ENCODE measurements at places on chromosomes 2 and 18.

DNA sequence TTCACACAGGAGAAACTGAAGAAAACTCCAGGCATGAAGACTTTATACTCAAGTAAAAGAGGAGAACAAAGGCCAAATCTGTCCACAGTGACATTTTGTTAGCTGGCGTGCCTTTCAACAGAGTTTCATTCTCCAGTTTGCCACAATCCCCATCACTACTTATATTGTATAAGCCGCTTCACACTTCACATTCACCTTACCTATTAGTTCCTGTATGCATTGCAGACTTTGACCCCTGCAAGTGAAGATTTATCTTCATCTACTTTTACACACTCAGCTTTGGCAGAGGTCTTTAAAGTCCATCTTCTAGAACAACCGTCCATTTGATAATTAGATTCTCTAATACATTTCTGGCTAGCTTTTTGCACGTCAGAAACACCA is 56.8 kb upstream of the TANK start:
- DNase-seq = no peak

DNA sequence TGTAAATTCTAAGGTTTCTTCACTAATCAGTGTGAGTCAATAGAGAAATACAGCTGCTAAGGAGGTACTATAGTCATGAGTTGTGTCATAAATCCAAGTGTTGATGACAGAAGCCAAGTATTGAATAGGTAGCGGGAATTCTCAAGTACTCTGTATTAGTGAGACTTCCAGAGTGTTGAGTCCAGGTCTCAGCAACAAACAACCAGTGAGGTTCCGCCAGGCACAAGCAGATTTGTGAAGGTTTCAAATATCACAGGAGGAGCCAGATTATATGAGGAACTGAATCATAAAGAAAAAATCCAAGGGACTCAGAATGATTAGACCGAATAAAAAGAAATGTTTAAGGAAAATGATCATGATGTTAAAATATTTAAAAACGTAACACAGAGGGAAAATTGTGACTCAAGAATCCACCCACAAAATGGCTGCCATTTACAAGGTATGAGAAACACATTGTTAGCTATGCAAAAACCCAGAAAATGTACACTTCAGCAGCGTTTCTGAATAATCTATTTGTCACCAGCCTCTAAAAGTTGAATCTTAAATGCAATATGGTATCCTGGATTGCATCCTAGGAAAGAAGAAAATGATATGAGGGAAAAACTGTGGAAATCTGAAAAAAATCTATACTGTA is 27.3 kb upstream of the EVA1A start:
- peak; percentile 81 for DNase-seq

GRCh38 chr2:189104934-189105333 is 74.6 kb downstream of the COL5A2 start:
- DNase-seq = peak; percentile 38

GRCh38 chr2:117470311-117471095 is 344.0 kb upstream of the DDX18 start:
- DNase-seq = no peak

DNA sequence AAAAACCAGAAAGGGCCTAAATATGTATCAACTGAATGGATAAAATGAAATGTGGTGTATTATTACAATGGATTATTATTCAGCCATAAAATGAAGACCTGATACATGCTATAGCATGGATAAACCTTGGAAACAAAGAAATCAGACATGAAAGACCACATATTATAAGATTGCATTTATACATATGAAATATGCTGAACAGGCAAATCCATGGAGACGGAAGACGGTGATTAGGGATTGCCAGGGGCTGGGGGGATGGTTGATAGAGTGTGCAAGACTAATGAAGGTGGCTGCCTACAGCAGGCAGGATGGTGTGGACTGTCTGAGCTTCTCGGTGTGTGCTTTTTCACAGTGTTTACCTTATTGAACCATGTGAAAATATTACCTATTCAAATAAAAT is 11.4 kb upstream of the AFG3L2 start:
- DNase-seq = no peak

DNA sequence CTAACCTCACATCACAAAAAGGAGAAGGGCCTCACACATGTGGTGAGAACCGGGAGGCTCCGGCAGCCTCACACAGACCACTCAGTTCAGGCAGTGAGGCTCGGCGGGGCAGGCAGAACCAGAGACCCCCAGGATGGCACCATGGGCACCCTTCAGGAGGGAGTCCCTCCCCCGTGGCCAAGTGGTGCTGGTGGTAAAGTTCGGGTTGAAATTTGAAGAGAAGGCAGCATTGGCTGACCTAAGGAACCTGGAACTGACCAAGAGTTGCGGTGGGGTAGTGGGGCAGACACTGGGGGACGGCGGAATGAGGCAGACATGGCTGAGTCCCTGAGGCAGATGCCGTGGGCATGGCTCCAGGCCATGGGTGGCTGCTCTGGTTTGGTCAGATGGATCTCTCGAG is 239.3 kb upstream of the MYT1L start:
- DNase-seq = no peak

GRCh38 chr2:70328921-70329561 is 27.2 kb upstream of the FAM136A start:
- DNase-seq = no peak

- DNase-seq = no peak
These were observed 85.1 kb downstream of the CABLES1 start for GRCh38 chr18:23220355-23220754.

DNA sequence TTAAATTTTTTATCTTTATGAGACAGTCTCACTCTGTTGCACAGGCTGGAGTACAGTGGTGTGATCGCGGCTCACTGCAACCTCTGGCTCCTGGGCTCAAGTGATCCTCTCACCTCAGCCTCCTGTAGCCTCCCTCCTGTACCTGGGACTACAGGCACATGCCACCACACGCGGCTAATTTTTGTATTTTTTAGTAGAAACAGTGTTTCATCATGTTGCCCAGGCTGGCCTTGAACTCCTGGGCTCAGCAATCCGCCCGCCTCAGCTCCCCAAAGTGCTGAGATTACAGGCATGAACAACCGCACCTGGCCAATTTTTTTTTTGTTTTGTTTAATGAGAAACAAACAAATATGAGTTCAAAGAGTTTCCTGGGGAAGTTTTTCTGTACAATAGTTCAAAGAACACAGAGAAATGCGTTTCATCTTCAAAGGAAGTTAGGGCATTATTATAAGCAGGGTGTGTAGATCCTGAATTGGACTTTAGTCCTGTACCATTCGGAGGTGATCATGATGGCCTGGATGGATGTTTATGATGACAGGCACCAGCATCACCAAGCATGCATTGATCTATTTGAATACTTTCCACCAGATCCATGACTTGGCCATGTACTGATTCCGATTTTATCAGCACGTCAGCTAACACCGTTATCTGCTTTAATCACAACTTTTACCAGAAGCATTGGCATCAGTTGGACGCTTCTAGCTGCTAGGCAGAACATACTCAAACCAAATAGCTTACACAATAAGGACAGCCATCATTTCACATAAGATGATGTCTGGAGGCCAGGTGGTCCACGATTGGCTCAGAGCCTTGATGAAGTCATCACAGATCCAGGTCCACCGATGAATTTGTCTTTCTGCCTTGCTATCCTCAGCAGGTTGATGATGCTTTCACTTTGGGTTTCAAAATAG is 28.9 kb downstream of the TCF23 start:
- DNase-seq = no peak

- no peak for DNase-seq
These were observed 70.3 kb upstream of the PELI1 start for GRCh38 chr2:64214281-64215115.

GRCh38 chr2:70633508-70633907 is 79.9 kb upstream of the TGFA start:
- DNase-seq = no peak
